ENCODE measurements at places on chromosomes 1 and 21.

DNA sequence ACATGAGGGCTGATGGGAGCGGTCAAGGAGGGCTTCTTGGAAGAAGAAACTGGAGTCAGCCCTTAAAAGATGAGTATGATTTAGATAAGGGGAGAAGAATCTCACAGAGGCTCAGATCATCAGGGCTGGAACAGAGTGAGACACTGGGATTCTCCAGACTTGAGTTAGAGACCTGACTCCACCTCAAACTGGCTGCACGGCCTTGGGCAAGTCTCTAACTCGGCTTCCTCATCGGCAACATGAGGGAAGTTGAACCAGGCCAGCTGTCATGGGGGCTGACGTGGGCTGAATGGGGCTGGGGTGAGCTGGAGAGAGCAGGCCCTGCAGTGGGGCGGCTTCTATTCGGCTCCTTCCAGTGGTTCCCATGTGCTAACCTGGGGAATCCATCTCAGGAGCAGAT lies 2.5 kb downstream of the C1QC start:
- no peak for DNase-seq

DNA sequence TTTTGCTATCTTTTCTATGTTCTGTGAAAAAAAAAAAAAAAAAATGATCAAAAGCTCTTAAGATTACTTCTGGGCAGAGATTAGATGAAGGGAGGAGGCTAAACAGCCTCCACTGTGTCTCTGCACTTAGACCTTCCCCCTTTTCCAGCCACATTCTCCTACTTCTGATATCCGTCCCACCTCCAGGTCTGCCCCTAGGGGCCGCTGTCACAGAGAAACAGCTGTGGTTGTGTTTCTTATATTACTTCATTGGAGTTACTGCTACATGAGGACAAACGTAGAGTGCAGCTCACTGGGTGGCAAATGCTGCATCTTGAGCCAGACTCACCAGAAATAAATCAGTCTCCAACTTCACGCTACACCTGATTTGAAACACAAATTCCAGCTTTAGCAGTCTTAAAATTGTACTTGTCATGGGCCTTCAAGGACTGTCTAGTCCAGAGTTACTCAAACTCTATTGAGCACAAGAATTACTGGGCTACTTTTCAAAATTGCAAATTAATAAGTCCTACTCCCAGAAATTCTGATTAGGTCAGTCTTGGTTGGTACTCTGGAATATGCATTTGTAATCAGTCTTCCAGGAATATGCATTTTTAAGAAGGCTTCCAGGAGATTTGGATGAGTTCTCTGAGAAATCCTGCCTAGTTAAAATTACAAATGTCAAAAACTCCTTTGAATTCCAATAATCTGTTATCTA lies 125.2 kb upstream of the PTBP2 start:
- no peak for DNase-seq

DNA sequence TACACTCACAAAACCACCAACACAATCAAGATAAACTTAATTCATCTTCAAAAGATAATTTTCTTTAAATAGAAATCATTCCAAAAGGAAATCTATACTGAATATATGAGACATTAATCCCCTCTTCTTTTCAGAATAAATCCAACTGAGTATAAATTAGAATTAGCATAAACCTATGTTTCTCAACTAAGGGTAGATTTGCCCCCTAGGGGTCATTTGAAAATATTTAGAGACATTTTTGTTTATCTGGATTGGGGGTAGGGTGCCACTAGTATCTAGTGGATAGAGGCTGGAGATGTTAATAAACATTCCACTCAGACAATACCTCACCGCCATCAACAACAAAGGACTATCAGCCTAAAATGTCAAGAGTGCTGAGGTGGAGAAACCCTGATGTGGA lies 6.5 kb upstream of the TNFSF4 start:
- no peak for DNase-seq

GRCh38 chr1:38153066-38153777 lies 106.6 kb upstream of the POU3F1 start:
- DNase-seq, result no peak

- no peak for DNase-seq
Measured at GRCh38 chr21:41668686-41669532, 97.9 kb downstream of the RIPK4 start.

GRCh38 chr1:41365772-41366454 lies 4.7 kb downstream of the FOXO6 start:
- peak; percentile 90 for DNase-seq

DNA sequence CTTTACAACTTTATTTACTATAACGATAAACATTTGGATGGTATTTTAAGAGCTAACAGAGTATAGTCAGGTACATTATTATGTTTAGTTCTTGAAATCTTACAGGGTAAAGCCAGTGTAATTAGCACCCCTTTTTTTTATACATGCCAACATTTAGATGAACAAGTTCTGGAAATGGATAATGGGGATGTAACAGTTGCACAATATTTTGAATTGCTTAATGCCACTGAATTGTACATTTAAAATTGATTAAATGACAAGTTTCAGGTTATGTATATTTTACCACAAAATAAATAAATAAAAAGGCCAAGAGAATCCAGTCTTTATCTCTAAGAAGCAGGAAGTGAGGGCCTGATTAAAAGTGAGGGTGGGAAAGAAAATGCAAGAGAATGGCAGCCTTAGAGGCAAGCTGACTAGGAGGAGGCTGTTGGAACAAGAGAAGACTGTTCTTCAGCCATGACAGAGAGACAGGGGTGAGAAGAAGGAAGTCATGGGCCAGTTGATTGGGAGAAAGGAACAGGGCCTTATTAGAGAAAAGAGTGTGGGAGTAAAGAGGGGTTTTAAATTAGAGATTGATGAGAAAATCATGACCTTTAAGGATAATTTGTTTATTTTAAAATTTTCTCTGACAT lies 49.9 kb upstream of the TNFSF18 start:
- no peak for DNase-seq

DNA sequence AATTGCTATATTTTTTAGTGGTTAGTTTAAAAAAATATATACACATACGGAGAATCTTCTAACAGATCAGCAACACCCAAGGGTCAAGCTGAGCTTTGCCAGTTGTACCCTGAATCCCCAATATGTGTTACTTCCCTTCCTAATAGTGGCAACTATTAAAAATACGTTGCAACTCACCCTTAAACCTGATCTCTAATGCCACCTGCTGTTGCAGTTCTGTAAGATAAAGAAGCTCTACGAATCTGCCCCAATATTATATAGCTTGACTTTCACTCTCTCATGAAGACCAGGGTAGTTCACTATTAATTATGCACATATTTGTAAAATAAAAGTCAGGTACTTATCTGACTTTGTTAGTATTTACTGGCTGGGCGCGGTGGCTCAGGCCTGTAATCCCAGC lies 58.4 kb downstream of the ASH1L start:
- peak; percentile 48 for DNase-seq

DNA sequence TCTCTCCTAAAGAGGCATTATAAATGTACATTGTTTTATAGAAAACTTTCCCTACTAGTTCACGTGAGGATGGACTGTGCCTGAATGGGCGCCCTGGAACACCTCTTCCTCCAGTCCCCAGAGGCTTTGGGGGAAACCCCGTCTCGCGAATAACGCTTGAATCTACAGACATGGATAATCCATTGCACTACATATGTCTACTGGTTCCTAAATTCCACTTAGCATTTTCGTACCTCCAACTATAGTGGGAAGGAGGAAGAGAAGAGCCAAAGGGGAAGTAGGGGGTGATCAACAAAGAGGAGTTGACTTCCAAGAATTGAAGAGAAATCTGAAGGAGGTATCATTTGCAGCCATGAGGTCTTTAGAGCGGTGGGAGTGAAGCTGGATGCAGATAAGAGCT lies 11.1 kb downstream of the BARHL2 start:
- DNase-seq, result no peak

DNA sequence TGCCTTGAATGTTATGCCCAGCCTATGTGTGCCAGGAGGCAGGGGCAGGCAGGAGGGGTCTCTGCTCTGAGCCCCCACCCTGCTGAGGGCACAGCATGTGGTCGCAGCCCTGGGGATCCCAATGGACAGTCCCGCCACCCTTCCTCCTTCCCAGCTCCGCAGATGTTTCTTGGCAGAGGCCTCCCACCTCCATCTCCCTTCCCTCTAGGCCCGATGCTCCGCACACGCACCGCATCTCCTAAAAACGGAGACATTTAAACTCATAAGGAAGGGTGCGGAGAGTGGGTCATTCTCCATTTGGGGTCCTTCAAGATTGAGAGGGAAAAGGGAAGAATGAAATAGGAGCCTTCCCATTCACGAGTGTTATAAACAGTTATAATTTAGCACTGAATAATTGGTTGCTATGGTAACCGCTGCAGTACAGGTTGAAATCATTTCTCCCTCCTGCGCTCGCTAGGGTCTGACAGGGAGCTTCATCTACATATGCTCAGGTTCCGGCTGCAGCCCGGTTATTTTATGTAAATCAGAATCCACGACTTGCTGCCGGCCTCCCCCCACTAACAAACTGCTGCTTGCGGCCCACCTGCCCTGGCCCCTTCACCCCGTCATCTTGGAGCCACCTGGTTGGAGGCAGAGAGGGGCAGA lies 16.0 kb downstream of the CHD5 start:
- no peak for DNase-seq

GRCh38 chr1:56068210-56068609 lies 511.2 kb downstream of the PLPP3 start:
- DNase-seq, result no peak

DNA sequence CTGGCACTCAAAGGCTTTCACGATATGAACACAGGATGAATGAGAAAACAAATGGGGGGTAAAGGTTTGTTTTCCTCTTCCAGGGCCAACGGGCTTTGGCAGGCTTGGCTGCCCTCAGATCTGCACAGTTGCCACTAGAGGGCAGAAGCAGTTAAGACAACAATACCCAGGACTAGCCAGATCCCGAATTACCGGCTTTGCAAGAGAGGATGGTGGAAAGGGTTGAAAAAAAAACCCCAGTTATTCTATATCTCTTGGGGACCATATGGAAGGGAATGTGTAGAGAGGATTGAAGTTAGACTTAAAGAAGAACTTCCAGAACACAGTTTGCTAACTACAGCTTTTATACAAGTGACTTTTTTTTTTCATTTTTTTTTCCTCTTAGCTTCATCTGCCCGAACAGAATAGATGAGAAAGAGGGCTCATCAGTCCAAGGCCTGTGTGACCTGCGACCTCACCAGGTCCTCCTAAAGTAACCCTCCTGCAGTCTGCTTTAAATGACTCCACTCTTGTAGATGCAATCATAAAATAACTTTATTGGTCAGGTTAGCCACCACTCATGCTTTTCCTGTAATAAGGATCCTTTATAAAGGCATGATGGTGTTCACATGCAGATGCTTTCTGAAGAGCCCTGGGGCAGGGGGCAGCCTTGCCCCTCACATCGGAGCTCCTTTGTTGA lies 10.7 kb downstream of the FMOD start:
- DNase-seq, result peak; percentile 93

- DNase-seq, result peak; percentile 29
Measured at GRCh38 chr1:202189001-202189790, 4.4 kb upstream of the LGR6 start.

- no peak for DNase-seq
Measured at GRCh38 chr1:29416267-29417146, 180.2 kb downstream of the PTPRU start.

GRCh38 chr1:56028911-56029310 lies 550.5 kb downstream of the PLPP3 start:
- no peak for DNase-seq

- DNase-seq, result no peak
Measured at GRCh38 chr1:56202186-56202585, 377.2 kb downstream of the PLPP3 start.

DNA sequence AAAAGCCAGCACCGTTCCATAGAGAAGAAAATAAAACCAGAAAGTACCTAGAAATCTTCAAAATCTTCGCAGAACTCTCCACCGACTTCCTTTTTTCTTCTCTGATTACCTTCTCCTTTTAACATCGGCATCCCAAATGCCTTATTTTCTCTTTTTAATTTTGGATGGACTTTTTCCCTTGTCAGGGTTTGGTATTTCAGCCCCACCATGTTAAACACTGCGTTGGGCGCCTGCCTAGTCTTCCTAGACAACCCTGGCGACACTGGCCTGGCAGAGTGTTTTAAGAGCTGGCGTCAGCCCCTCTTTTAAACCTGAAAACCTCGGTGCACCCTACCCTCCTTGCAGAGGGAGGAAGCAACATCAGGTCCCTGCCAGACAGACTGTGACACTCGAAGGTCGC lies 66.0 kb upstream of the EFHD2 start:
- DNase-seq, result peak; percentile 8

- DNase-seq, result no peak
Measured at GRCh38 chr1:96498744-96499340, 222.7 kb upstream of the PTBP2 start.

DNA sequence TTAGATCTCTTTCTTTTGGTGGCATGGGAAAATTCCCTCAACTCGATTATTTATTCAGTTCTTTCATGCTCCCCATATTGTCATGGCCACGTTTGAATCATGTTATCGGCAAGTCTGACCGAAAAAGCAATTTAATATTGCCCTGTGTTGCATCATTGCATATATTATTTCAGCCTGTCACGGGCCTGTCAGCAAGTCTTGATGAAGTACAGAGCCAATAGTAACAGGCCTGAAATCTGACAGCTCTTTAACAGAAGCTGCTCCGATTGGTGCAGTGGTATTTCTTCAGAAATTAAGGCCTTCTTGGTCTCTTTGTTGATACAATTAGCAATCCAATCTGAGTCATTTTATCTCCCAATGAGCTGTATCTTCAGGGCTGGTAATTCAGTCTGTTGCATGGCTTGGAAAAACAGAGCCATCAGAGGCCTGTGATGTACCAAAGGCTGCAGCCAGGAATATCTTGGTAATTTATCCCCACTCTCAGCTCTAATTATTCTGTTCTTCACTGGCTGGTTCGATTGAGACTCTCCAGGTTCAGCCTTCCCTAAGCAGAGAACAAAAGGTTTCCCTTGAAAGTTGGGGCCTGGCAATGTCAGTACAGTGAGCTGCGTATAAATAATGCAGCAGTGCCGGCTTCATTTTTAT lies 149.5 kb downstream of the FGGY start:
- DNase-seq, result no peak

DNA sequence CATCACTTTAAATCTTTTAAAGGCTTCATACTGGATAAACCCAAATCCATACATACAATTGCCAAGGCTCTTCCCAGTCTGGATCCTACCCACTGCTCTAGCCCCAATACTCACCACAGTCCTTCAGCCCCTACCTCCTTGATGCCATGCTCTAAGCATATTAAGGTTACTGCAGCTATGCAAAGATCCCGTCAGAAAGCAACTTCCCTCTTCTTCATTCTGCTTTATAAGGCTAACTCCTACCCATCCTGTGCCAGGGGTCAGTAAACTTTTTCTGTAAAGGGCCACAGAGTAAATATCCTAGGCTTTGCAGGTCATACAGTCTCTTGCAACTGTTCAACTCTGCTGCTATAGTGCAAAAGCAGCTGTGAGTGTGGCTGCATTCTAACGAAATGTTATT lies 34.3 kb upstream of the MTF1 start:
- DNase-seq, result no peak

DNA sequence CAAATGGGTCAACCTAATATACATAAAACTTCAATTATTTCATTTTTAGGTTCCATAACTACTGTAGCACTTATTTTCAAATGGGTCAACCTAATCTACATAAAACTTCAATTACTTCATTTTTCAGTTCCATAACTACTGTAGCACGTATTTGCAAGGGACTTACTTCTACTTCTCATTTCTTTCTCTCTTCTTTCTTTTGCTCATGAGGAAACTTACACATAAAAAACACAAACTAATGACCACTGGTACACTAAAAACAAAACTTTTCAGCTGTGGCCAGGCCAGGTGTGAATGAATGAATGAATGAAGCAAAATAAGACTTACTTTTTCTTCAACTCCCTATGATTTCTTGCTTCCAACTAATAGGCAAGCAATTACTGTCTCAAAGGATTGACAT lies 11.7 kb downstream of the SYDE2 start:
- DNase-seq, result no peak

- DNase-seq, result no peak
Measured at GRCh38 chr1:241857131-241857530, 9.1 kb downstream of the EXO1 start.

GRCh38 chr21:16437586-16437985 lies 707.8 kb downstream of the USP25 start:
- no peak for DNase-seq
